ENCODE measurements at places on chromosomes 11 and 22.
A peak's percentile ranks its signal among the peaks of the same experiment; 100 is the strongest.

- no peak for DNase-seq
Measured at GRCh38 chr22:41003066-41003465, 51.9 kb downstream of the RBX1 start.

GRCh38 chr11:47441421-47441820 lies 7.5 kb downstream of the RAPSN start:
- DNase-seq: no peak

DNA sequence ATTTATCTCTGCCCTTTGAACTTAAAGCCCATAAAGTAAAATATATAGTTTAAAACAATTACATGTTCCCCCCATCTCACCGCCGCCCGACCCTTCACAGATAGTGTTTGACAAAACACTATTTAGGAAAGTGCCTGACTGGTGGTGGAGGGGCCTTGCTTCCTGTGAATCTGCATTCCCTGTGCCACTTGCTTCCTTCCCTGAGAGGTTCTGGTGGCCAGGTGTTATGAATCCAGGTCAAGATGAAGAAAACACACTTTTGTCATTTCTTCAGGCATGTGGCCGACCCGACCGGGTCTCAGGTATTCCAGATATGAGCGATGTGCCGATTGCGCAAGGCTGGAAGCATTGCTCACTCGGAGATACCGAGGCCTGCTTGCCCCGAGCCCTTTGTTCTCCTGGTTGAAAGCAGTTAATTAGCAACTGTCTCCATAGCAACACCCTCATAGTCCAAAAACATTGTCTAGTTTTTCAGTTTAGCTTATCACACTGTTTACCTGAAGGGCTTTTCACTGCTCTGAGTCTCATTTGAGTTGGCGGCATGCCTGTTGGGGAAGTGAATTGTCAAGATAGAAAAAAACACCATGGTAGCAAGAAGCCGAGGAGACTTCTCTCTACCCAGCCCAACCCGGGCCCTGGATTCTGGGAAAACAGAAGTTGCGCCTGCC lies 128.3 kb downstream of the TEAD1 start:
- peak; percentile 48 for DNase-seq

- DNase-seq: peak; percentile 73
Measured at GRCh38 chr22:39144101-39144767, 8.2 kb downstream of the CBX7 start.

GRCh38 chr11:15163136-15163535 lies 48.4 kb downstream of the INSC start:
- no peak for DNase-seq

DNA sequence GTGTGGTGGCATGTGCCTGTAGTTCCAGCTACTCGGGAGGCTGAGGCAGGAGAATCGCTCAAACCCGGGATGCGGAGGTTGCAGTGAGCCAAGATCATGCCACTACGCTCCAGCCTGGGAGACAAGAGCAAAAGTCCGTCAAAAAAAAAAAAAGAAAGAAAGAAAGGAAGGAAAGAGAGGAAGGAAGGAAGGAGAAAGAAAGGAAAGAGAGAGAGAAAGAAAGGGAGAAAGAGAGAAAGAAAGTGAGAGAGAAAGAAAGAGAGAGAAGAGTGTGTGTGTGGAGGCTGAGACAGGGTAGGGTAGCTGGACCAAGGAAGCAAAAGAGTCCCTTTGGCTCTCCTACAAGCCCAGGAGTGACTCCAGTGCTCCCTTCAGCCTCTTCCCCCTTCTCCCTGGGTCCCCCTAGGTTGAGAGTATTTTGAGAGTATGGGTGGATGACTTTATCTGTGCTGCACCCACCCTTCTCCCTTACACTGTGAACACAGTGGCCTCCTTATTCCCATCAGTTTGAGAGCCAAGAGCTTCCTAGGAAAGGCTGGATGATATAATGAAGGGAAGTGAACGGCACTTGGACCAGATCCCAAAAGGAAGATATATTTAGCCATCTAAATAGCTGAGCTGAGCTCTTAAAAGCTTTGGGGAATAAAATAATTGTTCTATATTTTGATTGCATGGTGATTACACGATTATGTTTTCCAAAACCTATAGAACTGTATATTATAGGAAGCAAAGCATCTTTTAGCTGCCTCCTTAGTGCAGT lies 9.5 kb upstream of the DENND5A start:
- peak; percentile 22 for DNase-seq

DNA sequence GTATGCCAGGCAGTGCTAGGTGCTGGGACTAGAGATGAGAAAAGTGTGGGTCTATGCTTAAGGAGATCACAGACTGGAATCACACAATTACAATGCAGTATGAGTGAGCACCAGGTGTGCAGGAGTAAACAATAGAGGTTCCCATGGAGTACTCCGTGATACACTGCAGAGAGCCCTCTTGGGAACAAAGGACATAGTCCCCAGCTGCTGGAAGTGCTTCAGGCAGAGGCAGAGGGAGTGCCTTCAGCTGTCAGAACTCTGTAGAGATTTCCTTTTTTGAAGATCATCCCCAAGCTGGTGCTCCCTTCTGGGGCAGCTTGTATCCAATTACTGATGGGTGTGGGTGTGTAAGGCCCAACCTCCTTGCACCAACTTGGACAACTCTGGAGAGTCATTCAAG lies 143.5 kb upstream of the PLET1 start:
- no peak for DNase-seq

DNA sequence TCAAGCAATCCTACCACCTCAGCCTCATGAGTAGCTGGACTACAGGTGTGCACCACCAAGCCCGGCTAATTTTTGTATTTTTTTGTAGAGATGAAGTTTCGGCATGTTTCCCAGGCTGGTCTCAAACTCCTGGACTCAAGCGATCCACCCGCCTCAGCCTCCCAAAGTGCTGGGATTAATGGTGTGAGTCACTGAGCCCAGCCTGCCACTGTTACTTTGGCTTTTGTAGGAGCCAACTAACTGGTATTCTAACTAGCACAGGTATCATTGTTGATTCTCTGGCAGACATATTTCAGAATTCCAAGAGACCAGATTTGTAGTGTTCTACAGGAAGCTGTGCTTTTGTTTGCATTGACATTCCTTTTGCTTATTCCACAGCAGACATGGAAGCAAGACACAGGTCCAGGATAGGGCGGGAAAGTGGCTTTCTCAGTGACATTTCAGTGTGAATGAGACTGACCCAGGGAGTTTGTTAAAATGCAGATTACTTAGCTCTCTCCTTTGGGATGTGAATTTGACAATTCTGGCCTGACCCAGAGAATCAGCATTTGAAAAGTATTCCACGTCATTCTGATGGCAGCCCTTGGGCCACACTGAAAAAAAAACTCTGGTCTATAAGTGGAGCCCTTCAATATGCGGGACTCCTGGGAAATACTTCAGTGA lies 52.2 kb upstream of the PAX6 start:
- no peak for DNase-seq

DNA sequence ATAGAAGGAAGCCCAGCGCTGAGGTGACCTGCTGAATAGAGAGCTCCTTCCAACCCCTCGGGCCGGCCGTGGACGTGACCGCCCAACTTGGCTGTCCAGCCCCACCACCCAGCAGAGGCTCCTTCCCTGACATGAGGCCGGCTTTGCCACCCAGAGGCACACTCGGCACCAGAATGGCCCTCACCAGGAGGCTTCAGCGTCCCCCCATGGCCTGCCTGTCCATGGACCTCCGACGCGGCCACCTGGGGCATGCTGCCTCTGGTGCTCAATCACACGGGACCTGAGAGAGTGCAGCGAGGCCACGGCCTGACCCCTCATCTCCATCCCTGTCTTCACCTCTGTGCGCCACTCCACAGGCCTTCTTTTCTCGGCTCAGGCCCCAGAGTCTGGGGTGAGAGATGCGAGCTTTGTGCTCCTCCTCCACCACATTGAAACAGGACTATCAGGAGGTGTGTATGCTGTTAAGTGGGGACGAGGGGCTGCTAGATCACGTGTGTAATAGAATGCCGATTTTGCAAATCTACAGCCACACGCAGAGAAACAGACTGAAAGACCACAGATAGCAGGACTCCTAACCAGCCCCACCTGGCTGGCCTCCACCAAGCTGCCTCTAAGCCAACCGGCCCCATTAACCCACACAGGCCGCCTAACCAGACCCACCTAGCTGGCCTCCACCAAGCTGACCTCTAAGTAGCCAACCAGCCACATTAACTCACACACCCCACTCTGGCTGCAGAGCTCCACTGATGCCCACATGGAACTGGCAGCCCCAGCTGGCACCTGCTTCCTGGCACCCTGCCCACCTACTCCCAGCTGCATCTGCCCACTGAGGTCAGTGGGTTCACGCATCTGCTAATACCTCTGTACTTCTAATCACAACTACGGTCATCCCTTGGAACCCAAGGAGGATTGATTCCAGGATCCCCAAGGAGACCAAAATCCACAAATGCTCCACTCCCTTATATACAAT lies 20.7 kb downstream of the LINC01488 start:
- no peak for DNase-seq

GRCh38 chr11:105937738-105938137 lies 84.3 kb downstream of the MSANTD4 start:
- DNase-seq: peak; percentile 2

GRCh38 chr11:44813401-44813800 lies 86.6 kb downstream of the TSPAN18 start:
- no peak for DNase-seq

DNA sequence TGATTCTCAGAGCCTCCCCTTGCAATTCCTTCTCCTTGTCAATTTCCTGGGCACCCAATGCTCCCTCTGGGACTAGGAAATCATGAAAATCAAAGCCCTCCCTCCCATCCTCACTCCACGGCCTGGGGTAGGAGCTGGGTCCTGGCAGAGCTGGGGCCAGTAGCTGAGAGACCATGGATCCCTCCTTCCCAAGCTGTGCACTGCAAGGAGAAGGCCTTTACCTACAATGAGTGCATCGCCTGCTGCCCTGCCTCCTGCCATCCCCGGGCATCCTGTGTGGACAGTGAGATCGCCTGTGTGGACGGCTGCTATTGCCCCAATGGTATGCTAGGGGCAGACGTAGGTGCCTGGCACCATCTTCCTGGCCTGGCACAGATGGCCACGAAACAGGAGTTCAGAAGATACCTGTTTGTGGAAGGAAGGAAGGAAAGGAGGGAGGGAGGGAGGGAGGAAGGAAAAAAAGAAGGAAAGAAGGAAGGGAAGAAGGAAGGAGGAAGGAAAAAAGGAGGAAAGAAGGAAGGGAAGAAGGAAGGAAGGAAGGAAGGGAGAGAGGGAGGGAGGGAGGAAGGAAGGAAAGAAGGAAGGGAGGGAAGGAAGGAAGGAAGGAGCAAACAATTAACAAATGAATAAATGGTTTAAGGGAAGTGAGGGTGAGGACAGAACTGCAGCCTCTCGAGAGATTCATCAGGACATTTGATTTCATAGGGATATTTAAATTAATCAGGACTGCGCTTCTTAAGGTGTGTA lies 12.5 kb downstream of the OTOG start:
- no peak for DNase-seq

GRCh38 chr11:135074397-135074998 lies 662.5 kb upstream of the B3GAT1 start:
- DNase-seq: no peak

DNA sequence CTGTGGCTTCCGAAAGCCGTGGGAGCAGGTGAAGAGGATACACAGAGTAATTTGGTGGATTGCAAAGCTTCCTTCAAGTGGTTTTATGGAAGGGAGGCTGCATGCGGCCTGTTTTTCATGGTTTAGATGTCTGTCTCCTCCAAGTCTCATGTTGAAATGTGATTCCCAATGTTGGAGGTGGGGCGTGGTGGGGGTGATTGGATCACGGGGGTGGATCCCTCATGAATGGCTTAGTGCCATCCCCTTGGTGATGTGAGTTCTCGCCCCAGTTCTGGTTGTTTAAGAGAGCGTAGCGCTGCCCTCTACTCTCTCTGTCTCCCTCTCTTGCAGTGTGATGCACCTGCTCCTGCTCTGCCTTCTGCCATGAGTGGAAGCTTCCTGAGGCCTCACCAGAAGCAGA lies 247.8 kb upstream of the B3GAT1 start:
- DNase-seq: no peak

Data from GM23248 (cell line).